ENCODE measurements at places on chromosomes 7 and 10.

GRCh38 chr7:3738964-3739363 is 437.9 kb downstream of the SDK1 start:
- DNase-seq, result no peak

DNA sequence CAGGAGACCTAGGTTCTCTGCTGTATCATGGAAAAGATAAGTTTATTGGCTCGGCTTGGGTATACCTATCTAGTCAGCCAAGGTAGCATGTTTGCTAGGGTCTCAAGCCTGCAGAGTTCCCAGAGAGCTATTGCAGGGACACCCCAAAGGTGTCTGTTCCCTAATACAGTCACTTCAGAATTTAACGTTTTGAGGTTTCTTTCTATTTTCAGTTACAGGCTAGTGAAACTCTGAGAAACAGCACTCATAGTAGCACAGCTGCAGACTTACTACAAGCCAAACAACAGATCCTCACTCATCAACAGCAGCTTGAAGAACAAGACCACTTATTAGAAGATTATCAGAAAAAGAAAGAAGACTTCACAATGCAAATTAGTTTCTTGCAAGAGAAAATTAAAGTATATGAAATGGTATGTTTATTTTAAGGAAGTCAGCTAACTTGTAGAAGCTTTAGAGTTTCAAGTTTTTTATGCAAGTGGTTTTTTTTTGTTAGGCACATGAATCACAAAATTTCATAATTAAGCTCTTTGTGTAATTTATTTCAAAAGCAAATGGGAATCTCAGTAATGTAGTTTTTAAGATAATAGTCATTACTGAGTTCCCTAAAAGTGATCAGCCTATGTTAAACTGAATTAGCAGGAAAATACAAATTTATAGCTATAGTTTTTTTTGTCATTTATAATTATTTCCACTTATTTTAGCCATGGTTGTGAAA is 54.9 kb downstream of the AKAP9 start:
- DNase-seq, result no peak

DNA sequence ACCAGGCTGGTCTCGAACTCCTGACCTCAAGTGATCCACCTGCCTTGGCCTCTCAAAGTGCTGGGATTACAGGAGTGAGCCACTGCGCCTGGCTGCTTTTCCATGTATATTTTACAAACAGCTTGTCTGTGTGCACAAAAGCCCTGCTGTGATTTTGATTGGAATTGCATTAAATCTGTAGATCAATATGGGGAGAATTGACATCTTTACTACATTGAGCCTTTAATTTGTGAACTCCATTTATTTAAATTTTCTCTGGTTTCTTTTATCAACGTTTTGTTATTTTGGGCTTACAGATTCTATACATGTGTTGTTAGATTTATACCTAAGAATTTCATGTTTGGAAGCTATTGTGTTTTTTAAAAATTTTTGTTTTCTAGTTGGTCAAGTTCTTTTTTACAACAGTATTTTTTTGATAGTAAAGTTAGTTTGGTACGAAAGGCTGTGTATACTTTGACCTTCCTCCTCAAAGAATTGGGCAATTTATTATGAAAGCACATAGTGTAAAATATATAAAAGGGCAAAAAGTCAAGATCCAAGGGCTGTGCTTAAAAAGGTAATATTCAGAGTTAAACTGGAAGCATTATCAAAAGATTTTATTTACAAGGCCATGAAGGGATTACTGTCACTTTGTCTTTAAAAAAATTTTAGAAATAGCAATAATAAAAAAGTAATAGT is 92.8 kb downstream of the STK31 start:
- no peak for DNase-seq

DNA sequence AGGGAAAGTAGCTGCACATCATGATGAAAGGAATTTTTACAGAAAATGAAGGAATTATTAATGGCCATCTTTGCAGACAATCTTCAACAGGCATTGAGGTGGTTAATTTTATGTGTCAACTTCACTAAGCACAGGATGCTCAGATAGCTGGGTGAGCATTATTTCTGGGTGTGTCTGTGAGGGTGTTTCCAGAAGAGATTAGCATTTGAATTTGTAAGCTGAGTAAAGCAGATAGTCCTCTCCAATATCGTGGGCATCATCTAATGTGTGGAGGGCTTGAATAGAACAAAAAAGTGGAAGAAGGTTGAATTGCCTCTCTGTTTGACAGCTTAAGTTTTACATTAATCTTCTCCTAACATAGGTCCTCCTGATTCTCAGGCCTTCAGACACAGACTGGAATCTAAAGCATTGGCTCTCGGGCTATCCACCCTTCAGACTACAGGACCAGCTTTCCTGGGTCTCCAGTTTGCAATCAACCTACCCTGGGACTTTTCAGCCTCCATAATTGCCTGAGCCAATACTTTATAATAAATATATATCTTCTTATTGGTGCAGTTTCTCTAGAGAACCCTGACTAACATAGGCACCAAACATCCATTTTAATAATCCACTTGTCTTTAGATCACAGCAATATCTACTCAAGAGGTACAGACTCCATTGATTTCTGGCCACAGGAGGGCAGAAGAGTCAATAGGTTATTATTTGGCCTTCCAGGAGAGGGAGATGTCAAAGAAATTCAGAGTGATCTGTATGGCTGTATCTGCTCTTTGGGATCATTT is 10.5 kb upstream of the CRPPA start:
- DNase-seq, result peak; percentile 52

DNA sequence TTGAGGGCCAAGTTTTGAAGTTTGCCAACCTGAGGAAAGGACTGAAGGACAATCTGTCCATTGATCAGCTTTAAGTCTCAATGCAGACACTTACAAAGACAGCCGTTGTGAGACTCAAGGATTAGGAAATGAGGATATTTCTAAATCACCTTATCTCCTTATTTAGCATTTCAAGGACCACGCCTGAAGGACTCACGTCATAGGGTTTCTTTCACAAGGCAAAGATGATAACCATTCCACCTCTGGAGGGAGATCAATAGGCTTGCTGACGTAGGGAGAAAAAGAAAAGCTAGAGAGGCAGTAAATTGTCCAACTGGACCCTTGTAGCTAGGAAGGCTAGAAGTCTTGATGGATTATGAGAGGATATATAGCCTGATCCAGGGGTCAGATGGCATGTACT is 3.3 kb upstream of the ASB4 start:
- DNase-seq, result no peak

- no peak for DNase-seq
Observed at GRCh38 chr7:44988701-44989100, 9.9 kb upstream of the MYO1G start.

DNA sequence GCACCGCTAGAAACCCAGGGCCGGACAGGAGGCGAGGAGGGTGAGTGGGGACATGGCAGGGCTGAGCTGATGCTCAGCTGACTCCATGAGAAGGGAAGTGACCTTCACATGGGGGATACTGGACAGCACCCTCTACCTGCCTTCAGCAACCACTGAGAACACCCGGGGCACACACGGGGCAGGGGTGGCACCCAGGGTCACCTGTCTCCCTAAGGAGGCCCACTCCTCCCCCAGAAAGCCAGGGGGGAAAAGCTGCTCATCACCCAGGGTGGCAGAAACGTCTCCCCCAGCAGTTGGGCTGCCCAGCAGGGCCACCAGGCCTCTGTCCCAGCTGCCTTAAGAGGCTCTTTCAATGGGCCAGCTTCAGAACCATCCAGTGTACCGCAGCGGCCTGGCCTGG is 159.7 kb downstream of the RNF216 start:
- no peak for DNase-seq

GRCh38 chr7:124713086-124713485 is 52.5 kb downstream of the GPR37 start:
- DNase-seq, result no peak

GRCh38 chr7:157898261-157898660 is 561.5 kb downstream of the DNAJB6 start:
- no peak for DNase-seq

GRCh38 chr7:12588259-12588904 is 17.9 kb downstream of the SCIN start:
- no peak for DNase-seq

- no peak for DNase-seq
Observed at GRCh38 chr7:157152391-157152937, 13.7 kb downstream of the UBE3C start.

DNA sequence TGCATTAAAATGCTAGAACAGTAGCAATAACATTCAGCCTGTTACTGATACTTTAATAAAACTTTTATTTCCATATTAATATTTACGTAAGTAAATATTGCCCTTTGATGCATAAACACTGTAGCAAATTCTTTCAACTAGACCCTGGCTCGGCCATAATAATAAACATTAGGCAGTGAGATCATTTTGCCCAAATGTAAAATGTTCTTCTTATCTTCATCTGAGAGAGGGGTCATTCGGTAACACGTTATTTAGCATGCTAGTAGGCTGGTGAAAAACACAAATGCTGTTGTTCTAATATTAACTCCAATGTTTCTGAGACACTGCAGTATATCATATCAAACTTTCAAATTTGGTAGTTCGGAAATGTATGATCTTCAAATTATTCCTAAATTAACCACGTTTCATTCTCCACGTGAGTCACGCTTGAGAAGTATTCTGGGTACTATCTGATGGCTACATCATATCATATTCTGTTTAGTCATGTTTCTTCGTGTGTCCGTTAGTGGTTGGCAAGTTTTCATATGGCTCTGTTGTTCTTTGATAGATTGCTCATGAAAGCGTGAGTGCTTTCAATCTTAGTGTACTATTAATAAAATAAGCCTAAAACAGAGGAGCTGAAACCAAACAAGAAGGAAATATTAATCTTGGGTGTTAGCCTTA is 145.8 kb downstream of the NSUN6 start:
- DNase-seq, result no peak

DNA sequence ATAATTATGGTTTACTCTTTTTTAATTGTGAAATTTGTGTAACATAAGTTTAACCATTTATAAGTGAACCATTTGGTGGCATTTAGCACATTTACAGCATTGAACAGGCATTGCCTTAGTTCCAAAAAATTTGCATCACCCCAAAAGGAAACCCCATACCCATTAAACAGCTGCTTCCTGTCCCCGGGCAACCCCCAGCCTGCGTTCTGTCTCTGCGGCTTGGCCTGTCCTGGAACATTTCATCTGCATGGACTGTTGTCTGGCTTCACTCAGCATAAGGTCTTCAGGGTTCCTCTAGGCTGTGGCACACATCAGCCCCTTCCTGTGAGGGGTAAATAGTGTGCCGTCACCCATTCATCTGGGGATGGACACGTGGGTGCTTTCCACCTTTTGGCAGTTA is 6.9 kb downstream of the RET start:
- no peak for DNase-seq

- no peak for DNase-seq
Observed at GRCh38 chr7:145951566-145951965, 165.0 kb upstream of the CNTNAP2 start.

GRCh38 chr7:139602143-139602722 is 78.7 kb downstream of the CLEC2L start:
- DNase-seq, result peak; percentile 20

DNA sequence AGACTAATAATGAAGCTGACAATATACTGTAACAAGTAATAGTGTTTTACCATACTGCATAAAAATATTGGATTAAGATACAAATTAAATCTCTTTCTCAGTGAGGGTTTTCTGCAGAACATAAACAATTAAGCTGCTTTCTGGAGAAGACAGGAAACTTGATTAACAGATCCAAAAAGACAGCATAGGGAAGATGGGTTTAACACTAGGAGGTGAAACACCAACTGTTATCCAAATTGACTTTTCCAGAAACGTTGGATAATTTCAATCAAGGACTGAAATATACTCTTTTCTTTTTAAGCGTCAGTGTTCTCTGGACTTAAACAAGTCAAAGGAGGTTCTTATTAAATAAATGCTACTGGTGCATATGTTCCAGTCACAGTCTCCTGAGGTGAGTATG is 45.3 kb upstream of the IMMP2L start:
- no peak for DNase-seq

All from CD4-positive, alpha-beta T cell treated with Interleukin-21 for 1 hour (primary cell).